ENCODE measurements at places on chromosomes 4 and X. TPM values are rescaled to one million over a fixed set of nuclear protein-coding genes. Genes with fewer than 3 reads are reported as not detected.

BGN gene
- 479 TPM for total RNA-seq

DNA sequence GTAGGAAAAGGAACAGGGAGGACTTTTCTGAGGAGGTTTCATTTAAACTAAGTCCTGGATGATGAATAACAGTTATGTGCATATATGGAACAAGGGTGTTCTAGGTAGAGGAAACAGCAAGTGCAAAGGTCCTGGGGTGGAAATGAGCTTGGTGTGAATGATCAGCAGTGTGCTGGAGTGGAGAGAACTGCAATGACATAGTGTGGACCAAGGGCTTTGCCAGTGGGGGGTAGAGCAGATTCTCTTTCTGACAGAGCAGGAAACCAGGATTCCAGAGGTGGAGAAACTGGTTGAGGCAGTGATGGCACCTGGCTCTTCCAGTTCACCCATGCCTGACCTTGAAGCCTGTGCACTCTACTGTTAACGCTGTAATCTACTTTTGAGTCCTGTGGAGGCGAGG is 1.7 kb downstream of the PPP1R3F start:
- H3K27ac ChIP-seq: no peak overlapping the region
- H3K36me3 ChIP-seq: no peaks in the 10 kb centered on the region
- no peaks in the 10 kb centered on the region for H3K27me3 ChIP-seq
- no peak overlapping the region for H3K4me3 ChIP-seq
- DNase-seq: no peak

AFM gene
- total RNA-seq: not detected

GRCh38 chrX:42602136-42602535 is 175.8 kb downstream of the PPP1R2C start:
- no peak for DNase-seq
- no peaks in the 10 kb centered on the region for H3K4me1 ChIP-seq
- no peak overlapping the region for H3K27ac ChIP-seq
- H3K27me3 ChIP-seq: no peaks in the 10 kb centered on the region
- no peak overlapping the region for H3K4me3 ChIP-seq
- no peaks in the 10 kb centered on the region for H3K36me3 ChIP-seq

DNA sequence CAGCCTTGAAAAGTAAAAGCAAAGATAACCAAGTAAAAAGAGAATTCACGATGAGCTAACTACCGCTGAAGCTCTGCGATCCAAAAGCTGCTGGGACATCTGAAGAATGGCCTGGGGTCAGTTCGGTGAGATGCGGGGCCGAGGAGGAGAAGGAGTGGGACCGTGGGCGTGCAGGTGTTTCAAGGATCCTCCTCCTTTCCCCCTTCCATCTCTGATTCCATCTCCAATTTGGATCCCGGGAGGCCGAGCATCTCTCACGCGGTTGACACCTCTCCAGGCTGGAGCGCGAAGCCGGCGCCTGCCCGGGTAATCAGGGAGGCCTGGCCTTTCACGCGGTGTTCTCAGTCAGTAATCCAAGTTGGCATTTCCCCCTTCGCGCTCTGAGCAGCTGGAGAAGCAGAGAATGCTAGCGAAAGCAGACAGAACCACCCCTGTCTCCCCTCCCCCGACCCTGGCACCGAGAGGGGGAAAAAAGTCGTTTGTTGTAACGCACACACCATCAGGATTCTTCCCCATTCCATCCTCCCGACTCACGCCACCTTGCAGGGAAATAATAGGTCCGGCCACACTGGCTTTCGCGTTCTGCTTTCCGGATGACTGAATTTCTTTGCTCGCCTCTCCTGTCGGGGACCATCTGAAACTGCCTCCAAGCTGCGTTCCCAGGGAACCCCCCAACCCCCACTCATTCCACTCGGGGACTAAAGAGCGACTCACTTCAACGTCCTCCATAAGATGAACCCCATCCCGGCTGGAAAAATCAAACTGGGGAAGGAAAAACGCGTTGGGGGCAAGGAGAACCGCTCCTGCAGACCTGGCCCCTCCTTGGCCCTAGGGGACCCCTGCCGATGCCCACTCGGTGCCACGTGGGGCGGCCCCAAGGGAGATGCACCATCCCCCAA is 6.5 kb downstream of the NEUROG2 start:
- peaks cover 9% of the 10 kb centered on the region for H3K4me1 ChIP-seq
- no peaks in the 10 kb centered on the region for H3K36me3 ChIP-seq
- H3K4me3 ChIP-seq: no peak overlapping the region
- H3K27ac ChIP-seq: no peak overlapping the region
- DNase-seq: no peak
- H3K27me3 ChIP-seq: peaks cover 59% of the 10 kb centered on the region

DNA sequence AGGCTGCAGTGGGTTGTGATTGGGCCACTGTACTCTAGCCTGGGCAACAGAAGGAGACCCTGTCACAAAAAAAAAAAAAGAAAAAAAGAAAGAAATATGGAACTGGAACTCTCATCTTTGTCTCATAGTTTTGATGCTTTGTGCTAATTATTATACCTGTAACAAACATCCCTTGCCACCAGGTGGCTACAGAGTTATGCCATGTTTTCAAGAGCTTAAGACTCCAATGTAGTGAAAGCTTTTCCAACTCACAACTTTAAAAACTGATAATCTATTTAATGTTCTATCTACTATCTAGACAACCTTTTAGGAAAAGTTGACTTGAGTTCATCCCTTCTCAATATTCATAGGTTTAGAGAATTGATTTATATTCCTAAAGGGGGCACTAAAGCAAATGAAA is 42.4 kb downstream of the HTR2C start:
- no peaks in the 10 kb centered on the region for H3K36me3 ChIP-seq
- H3K27ac ChIP-seq: no peak overlapping the region
- H3K27me3 ChIP-seq: no peaks in the 10 kb centered on the region

GRCh38 chr4:116099596-116099995 is 985.8 kb downstream of the TRAM1L1 start:
- no peak overlapping the region for H3K27ac ChIP-seq
- H3K4me3 ChIP-seq: no peak overlapping the region
- no peaks in the 10 kb centered on the region for H3K27me3 ChIP-seq

GRCh38 chrX:119677654-119677981 is 15.3 kb downstream of the SEPTIN6 start:
- H3K27me3 ChIP-seq: no peaks in the 10 kb centered on the region
- no peaks in the 10 kb centered on the region for H3K36me3 ChIP-seq
- H3K4me1 ChIP-seq: peaks cover 17% of the 10 kb centered on the region
- H3K27ac ChIP-seq: no peak overlapping the region
- DNase-seq: no peak

GRCh38 chr4:7752649-7753048 is 187.0 kb downstream of the AFAP1 start:
- no peak overlapping the region for H3K27ac ChIP-seq
- H3K4me3 ChIP-seq: no peak overlapping the region
- H3K27me3 ChIP-seq: no peaks in the 10 kb centered on the region
- DNase-seq: no peak
- H3K4me1 ChIP-seq: no peaks in the 10 kb centered on the region

GRCh38 chrX:17537723-17538243 is 162.8 kb downstream of the NHS start:
- no peaks in the 10 kb centered on the region for H3K36me3 ChIP-seq
- H3K4me1 ChIP-seq: no peaks in the 10 kb centered on the region
- no peak for DNase-seq
- H3K27me3 ChIP-seq: no peaks in the 10 kb centered on the region
- H3K27ac ChIP-seq: no peak overlapping the region
- no peak overlapping the region for H3K4me3 ChIP-seq

GRCh38 chr4:37441231-37442061 is 196.9 kb downstream of the NWD2 start:
- no peaks in the 10 kb centered on the region for H3K27me3 ChIP-seq
- H3K4me1 ChIP-seq: no peaks in the 10 kb centered on the region
- H3K36me3 ChIP-seq: no peaks in the 10 kb centered on the region
- no peak overlapping the region for H3K4me3 ChIP-seq
- H3K27ac ChIP-seq: no peak overlapping the region
- no peak for DNase-seq

DNA sequence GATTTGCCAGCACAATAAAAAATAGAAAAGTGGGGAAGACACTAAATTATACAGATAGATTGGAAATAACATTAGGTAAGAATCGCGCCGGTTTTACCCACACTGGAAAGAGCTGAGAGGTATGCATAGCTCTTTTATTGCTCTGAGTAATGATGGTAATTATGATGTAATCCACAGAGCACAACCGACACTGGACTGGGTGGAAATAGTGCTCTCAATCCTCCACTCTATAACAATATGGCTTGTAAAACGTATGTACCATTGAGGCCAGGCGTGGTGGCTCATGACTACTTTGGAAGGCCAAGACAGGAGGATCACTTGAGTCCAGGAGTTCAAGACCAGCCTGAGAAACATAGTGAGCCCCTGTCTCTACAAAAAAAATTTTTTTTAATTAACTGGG is 104.3 kb upstream of the RAPGEF2 start:
- H3K36me3 ChIP-seq: no peaks in the 10 kb centered on the region
- H3K27ac ChIP-seq: no peak overlapping the region
- no peak for DNase-seq
- H3K4me1 ChIP-seq: peaks cover 26% of the 10 kb centered on the region

CTBP1 gene
- 165 TPM for total RNA-seq

DNA sequence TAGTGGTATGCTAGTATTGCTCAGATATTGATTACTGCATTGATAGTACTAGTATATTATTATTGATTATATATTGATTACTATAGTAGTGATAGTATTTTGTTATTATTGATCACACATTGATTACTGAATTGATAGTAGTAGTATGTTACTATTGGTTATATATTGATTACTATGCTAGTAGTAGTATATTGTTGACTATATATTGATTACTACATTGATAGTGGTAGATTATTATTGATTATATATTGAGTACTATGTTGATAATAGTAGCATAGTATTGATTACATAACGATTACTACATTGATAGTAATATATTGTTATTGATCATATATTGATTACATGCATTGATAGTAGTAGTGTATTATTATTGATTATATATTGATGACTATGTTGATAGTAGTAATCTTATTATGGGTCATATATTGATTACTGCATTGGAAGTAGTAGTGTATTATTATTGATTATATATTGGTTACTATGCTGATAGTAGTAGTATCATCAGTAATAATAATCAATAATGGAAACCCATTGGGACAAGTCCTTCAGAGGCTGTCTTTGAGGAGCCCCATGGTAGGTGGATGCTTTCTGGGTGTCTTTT is 30.6 kb downstream of the GYG2 start:
- no peaks in the 10 kb centered on the region for H3K27me3 ChIP-seq
- no peak overlapping the region for H3K4me3 ChIP-seq
- H3K27ac ChIP-seq: no peak overlapping the region
- H3K4me1 ChIP-seq: no peaks in the 10 kb centered on the region

- no peak for DNase-seq
- no peak overlapping the region for H3K27ac ChIP-seq
- no peaks in the 10 kb centered on the region for H3K4me1 ChIP-seq
- H3K4me3 ChIP-seq: no peak overlapping the region
- no peaks in the 10 kb centered on the region for H3K36me3 ChIP-seq
These were observed 113.9 kb downstream of the AGTR2 start for GRCh38 chrX:116284400-116284799.

NKX6-1 gene
- total RNA-seq: not detected

ARSH gene
- total RNA-seq: not detected

ERAS gene
- total RNA-seq: not detected

GRCh38 chr4:26197018-26197779 is 123.6 kb upstream of the RBPJ start:
- no peaks in the 10 kb centered on the region for H3K27me3 ChIP-seq
- H3K4me1 ChIP-seq: no peaks in the 10 kb centered on the region
- DNase-seq: no peak
- no peak overlapping the region for H3K27ac ChIP-seq

GRCh38 chr4:18138076-18138665 is 116.6 kb upstream of the LCORL start:
- H3K27ac ChIP-seq: no peak overlapping the region
- no peaks in the 10 kb centered on the region for H3K36me3 ChIP-seq
- no peak for DNase-seq
- no peaks in the 10 kb centered on the region for H3K27me3 ChIP-seq

CCSER1 gene
- total RNA-seq: 1.8 TPM

DNA sequence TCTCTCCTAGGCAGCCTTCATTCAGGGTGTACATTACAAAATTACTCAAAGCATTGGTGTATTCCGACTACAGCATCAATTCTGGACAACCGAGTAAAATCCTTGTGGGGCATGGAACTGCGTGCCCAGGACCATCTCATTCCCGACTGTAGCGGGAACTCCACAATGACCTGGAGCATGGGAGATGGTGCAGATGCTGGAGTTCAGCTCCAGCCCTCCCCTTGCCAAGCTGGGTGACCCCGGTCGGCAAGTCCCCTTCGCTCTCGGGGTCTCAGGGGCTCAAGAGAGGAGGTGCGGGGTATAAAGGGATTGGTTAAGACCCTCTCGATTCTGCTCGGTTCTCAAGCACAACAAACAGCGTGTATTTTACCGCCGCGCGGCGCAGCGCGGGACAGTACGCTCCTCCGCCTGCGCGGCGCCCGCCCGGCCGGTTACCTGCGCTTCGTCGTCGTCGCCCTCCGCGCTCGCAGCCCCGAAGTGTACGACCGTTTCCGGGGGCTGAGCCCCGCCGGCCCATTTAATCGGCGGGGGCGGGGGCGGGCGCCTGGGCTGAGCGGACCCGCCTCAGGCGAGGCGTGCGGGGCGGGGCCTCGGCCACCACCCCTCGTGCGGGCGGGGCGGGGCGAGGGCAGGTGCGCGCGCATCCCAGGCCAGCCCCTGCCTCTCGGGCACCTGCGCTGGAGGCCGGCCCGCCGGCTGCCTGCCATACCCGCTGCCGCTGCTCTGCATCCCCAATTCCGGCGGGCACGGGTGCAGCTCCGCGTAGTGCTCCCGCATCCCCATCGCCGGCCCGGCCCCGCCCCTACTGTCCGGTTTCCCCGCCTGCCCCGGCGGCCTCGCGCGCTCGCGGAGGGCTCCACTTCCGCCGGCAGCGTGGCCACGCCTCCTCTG is at the start of gene G6PD:
TSS of gene G6PD (minus strand) at position 493 of the 891 bp plus-strand sequence. CDS start 691 bp downstream, outside the sequence.
- peaks cover 24% of the 10 kb centered on the region for H3K4me1 ChIP-seq
- peak within 1 kb of the TSS; percentile 66 for H3K4me3 ChIP-seq
- peak within 1 kb of the TSS; percentile 85 for H3K27ac ChIP-seq
- H3K27me3 ChIP-seq: no peaks in the 10 kb centered on the region

CLDN22 gene
- total RNA-seq: not detected

- no peak overlapping the region for H3K27ac ChIP-seq
- DNase-seq: no peak
- H3K36me3 ChIP-seq: no peaks in the 10 kb centered on the region
- H3K4me1 ChIP-seq: no peaks in the 10 kb centered on the region
- H3K27me3 ChIP-seq: peaks cover 26% of the 10 kb centered on the region
These were observed 8.6 kb upstream of the RAB28 start for GRCh38 chr4:13492747-13493146.

MAGEA11 gene
- total RNA-seq: not detected

DNA sequence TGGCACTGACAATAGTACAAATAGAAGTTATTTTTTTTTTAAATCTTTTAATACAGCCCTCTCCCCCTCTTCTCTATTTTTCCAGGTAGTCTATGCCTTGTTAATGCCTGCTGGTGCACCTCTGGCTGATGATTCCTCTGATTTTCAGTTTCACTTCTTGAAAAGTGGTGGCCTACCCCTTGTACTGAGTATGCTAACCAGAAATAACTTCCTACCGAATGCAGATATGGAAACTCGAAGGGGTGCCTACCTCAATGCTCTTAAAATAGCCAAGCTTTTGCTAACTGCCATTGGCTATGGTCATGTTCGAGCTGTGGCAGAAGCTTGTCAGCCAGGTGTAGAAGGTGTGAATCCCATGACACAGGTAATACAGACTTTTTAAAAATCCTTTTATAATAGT is 99.1 kb downstream of the USP9X start:
- no peaks in the 10 kb centered on the region for H3K27me3 ChIP-seq
- H3K4me1 ChIP-seq: peaks cover 3% of the 10 kb centered on the region
- H3K36me3 ChIP-seq: no peaks in the 10 kb centered on the region
- no peak overlapping the region for H3K27ac ChIP-seq

LANCL3 gene
- 0.83 TPM for total RNA-seq

- H3K4me1 ChIP-seq: peaks cover 8% of the 10 kb centered on the region
- H3K36me3 ChIP-seq: peaks cover 18% of the 10 kb centered on the region
- H3K27me3 ChIP-seq: no peaks in the 10 kb centered on the region
- H3K27ac ChIP-seq: peak within 1 kb of the TSS; percentile 87
These were observed at the start of gene RPL10 for GRCh38 chrX:154397888-154398667. Gene RPL10, plus strand, starts transcription at chrX:154398377. Its CDS starts 143 bp downstream, at chrX:154398520.
